NCI-H1417 treated with DMSO at 0.1 percent for 48 hours (cell line): ENCODE measurements at places on chromosomes 3 and 15.

DNA sequence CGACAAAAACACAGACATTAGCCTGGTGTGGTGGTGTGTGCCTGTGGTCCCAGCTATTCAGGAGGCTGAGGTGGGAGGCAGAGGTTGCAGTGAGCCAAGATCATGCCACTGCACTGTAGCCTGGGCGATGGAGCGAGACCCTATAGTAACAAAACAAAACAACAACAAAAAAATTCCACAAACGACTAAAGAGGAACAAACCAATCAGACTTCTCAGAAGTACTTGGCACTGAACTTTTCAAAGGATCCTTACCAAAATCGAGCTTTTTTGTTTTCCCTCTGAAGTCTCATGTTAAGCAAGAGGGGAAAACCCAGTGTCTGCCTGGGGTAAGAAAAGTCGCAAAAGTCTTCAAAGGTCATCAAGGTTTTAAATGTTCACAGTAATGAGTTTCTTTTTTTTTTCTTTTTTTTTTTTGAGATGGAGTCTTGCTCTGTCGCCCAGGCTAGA lies 30.1 kb upstream of the TFRC start:
- DNase-seq, result no peak

DNA sequence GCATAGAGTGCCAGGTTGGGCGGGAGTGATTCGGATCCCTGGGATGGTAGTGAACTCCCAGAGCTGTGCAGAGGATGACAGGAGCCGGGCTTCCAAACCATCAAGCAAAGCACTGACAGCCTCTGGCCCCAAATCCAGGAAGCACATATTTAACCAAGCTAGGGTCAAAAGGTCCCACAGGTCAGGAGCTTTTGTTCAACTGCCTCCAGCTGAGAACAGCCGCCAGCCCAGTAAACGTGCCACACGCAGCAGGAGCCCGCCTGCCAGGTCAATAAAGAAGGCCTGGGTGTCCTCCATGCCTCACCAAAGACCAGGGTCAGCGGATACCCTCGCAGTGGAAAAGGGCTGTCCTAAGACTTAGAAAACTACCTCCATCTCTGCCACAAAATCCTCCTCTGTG lies 184.7 kb upstream of the LINGO1 start:
- no peak for DNase-seq

- DNase-seq, result no peak
These were observed at the start of gene SLC28A1 for GRCh38 chr15:84883916-84884781. Gene SLC28A1 (plus strand): TSS chr15:84884662. CDS start chr15:84887761, 3,099 bp downstream.

DNA sequence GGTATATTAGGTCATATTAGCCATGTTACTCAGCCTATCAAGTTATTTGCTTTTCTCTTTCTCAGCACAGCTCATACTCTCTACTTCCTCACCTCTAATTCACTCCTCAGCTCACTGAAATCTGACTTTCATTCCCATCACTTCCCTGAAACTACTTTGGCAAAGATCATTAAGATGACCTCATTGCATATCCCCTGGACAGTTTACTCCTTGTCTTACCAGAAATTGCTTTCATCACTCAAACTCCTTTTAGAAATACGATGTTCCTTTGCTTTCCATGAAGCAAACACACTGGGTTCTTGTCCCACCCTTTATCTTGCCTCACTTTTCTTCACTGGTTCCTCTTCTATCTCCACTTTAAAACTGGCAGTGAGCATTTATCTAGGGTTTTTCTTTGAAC lies 354.4 kb downstream of the TUSC7 start:
- no peak for DNase-seq

DNA sequence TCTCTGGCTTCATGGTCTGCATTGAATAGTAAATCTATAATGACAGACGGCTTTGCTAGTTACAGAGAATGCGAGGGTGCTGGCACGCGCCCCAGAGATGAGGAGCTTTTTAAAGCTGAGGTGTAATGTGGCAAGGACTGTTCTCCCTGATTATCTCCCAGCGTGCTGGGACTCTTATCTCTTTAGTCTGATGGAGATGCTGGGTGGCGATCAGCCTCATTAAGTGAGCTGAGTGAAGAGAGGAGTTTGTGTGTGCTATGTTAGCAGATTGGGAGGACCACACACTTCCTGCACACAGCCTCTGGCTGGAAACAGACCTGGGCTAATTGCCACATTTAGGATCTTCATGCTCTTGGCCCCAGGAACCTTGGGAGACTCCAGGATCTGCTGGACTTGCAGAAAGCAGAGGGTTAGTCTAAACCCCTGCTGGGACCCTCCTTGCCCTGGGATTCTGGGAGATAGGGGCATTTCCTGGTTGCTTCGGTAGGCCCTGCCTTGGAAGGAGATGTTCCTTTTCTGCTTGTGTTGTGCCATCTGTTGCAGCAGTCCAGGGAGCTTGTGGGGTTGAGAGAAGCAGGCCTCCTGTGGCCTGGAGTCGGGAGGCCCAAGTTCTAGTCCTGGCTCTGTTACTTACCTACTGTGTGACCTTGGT lies 15.0 kb downstream of the PDIA5 start:
- no peak for DNase-seq

DNA sequence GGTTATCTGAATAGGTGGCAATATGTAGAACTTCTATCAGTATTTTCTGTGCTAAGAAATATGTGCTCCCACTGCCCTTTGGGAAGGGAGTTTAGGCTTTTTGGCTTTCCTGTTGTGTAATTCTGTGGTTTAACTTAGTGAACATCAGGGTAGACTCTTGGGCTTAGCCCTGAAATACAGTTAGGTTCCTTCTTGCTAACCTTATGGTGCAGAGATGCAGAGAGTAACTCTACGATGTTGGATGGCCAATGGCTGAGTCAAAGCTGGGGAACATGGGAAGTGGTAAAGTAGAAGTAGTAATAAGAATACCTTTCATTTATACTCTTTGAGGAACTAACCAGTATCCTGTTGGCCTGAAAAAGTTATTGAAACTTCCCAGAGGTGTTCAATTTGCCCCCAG lies 80.8 kb upstream of the IL12A start:
- no peak for DNase-seq
